NCI-H1417 treated with DMSO at 0.1 percent for 48 hours (cell line): ENCODE measurements at places on chromosomes 3 and 15.

GRCh38 chr15:35693886-35694285 is 147.9 kb upstream of the DPH6 start:
- DNase-seq, result no peak

DNA sequence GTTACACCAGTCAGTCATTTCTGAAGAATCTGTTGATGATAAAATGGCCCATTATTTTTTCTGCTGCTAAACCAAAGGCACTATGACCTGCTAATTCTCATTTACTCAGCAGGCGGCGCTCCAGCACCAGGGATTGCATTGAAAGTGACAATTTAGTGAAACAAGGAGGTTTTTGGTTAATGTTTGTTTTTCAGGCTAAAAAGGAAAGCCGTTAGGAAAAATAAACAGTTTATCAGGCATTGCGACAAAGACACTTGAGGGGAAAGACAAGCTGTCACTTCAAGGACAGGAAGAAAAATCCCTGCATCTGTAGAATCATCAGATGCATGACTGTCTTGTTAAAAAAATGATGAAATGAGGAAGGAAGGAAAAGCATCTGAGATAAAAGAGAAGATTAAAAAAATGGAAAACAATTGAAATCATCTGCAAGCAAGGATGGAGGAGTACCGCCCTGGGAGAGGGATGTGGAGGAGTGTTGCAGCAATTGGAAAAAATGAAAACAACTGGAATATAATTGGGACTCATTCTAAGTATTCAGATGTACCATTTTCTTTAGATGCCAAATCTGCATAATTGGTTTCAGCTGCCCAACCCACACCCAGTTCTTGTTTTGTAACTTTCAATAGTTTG is 54.0 kb downstream of the NR1D2 start:
- DNase-seq, result no peak

GRCh38 chr3:196272826-196273225 is 14.7 kb downstream of the PCYT1A start:
- no peak for DNase-seq

DNA sequence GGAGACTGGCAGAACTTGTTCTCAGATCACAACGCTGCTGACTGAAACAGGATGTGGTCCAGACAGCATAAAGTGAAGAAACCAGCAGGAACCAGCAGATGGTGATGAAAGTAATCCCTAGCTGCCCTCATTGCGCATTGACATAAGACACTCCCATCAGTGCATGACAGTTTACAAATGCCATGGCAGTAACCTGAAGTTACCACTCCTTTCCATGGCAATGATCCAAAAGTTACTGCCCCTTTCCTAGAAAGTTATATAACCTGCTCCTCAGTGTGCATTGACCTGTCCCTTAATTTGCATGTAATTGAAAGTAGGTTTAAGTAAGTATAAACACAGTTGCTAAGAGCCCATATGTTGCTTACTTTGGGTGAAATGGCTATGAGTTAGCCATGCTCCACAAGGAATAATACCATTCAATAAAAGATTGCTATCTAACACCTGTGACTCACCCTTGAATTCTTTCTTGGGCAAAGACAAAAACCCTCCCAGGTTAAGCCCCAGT is 149.1 kb upstream of the CD96 start:
- DNase-seq, result no peak

DNA sequence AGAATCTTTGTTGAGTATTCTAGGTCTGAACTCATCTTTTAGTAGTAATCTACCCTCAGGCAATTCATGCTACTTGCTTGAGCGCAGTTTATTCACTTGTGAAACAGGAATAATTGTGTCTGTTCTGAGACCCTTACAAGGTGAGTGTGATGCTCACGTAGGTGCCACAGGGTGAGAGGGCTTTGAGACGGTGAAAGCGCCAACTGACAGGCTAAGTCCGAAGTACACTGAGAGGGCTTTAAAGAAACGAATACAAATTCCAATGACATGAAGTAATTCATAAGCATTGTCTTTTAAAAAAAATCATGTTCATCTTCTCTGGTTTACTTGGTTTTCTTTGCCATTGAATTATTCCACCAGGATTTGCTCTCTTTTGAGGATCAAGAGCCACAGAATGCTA is 393.7 kb upstream of the RGMA start:
- DNase-seq, result no peak

DNA sequence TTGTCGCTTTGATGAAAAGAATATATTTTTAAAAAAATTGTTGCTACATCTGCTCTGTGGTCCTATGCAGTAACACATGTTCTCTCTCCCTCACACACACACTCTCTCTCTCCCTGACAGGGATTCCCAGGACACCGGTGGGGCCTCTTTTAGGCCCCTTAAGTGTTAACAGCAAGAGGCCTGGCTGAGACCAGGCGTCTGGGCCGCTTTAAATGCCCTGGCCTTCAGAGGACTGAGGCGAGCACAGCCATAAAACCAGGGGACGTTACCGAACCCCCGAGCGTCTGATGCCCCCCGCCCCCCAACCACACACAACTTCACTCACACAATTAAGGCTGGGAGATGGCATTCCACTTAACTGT is 1.7 kb downstream of the BNC1 start:
- DNase-seq, result no peak

GRCh38 chr15:92291900-92292299 is 101.8 kb upstream of the ST8SIA2 start:
- DNase-seq, result no peak
